ENCODE measurements at places on chromosomes 6 and 20.
A peak's percentile ranks its signal among the peaks of the same experiment; 100 is the strongest.

DNA sequence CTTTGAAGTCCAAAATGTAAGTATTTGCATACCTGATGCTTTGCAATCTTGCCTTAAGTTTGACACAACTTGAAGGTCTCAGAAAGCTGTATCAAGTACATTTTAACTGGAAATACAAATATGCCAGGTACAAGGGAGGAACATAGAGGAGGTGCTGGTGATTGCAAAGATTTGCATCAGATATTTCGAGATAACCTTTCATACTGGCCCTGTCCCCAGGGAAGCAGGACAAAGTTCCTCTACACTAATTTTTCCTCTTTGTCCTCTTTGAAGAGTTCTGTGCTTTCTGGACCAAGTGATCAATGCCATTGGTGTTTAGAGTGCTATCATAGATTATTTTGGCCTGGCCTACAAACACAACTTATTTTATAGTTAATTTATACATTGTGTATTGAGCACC is 686.1 kb downstream of the HACE1 start:
- no peak for DNase-seq

GRCh38 chr6:163648868-163649267 is 234.3 kb downstream of the QKI start:
- no peak for DNase-seq

- peak; percentile 68 for DNase-seq
These were observed 244.3 kb downstream of the ARID1B start for GRCh38 chr6:157021344-157021992.

DNA sequence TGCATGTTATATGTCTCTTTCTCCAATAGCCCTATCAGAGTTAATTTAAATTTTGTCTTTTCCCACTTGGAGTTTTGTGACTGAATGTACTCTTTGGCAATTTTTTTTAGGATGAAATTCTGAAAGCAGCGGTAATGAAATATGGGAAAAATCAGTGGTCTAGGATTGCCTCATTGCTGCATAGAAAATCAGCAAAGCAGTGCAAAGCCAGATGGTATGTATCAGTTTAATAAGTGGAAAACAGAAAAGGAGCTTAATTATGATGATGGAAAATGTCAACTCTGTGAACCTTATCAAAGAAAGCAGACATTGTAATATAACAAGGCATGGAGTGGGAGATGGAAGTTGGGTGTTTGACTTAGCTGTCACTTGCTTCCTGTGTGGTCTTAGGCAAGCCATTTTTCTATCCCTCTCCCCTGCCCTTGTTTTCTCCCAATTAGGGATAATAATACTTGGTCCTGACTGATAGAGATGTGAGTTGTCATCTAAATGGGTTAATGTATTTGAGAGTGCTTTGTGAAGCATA is 2.7 kb downstream of the CDC5L start:
- no peak for DNase-seq

GRCh38 chr6:74114428-74114827 is 418.4 kb downstream of the CD109 start:
- no peak for DNase-seq

DNA sequence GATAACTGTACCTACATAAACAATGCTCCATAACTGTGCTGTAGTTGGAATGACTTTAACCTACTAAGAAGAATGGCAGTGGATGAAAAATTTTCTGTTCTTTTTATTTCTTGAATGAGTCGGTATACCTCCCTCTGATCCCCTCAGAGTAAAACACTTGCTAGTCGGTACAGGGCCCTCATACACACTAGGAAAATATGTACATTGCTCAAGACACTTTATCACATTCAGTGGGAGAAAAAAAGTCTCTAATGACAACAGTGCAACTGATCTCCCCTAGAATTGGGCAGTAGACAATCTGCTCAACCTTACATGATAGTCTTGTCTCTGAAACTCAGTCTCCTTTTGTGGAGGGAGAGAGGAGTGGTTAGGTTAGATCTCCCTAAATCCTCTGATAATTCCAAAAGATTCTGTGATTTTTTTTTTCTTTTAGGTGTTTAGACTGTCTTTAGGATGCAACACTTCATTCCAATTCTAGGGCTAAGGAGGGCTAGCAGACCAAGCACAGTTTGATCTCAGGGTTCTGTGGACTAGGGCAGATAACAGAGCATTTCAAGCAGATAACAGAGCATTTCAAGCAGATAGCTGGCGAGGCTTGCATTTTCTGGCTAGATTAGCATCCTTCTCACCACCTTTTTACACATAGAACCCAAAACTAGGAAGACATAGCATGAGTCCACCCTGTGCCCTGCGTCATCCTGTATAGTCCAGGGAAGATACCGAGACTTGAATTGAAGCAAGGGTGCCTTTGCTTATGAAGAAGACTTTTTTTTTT is 100.3 kb upstream of the TNFAIP3 start:
- DNase-seq, result no peak

DNA sequence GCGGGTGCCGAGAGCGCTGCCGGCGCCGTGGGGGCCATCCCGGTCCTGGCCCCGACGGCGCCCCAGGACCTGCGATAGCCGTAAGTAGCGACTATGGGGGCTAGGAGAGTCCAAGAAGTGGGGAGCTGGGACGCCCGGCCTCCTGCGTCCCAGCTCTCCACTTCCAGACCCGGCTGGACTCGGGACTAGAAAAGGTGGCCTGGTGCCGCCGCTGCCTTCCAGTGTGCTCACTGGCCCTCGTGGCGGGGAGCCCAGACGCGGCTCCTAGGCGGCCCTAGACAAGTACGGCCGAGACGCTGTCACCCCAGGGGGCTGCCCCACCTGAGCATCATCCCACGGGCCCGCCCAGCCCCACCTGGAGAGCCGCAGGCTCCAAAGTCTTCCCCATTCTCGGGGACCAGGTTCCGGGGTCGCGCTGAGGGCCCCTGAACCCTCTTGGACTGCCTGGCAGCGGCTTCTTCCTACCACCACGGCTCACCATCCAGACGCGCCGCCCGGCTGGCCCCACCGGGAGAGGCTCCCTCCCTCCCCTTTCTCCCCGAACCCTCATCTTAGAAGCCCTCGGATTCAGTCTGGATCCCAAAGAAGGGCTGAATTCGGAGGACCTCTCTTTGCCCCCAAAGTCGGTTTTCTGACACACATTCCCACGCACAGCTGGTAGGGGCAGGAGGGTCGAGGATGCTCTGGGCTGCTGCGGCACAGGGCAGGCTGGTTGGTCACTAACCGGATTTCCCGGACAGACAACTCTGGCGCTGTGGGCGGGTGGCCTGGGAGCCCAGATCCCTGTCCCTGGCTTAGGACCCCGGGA is 870 bp upstream of the MDFI start:
- no peak for DNase-seq

DNA sequence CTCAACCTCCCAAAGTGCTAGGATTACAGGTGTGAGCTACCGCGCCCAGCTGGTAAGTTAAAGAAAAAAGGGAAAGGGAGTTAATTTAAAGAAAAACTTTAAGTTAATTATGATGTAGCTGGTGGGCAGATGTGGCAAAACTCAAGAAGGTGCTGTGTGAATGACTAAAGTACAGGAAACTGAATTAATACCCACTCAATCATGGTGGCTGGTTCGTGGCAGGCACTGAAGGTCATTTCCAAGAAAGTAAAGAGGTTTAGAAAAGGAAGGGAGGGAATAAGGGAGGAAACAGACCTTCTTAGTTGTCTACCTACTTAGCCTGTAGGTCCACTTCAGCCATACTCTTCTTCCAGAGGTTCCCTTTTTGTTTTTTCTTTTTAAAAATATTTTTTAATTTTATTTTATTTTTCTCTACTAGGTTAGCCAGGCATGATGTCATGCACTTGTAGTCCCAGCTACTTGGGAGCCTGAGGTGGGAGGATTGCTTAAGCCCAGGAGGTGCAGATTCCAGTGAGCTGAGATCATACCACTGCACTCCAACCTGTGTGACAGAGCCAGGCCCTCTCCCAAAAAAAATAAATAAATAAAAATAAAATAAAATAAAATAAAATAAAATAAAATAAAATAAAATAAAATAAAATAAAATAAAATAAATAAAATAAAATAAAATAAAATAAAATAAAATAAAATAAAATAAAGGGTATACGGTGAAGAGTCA is 11.9 kb upstream of the TGM3 start:
- no peak for DNase-seq

GRCh38 chr6:129279343-129280292 is 396.7 kb downstream of the LAMA2 start:
- DNase-seq, result no peak

DNA sequence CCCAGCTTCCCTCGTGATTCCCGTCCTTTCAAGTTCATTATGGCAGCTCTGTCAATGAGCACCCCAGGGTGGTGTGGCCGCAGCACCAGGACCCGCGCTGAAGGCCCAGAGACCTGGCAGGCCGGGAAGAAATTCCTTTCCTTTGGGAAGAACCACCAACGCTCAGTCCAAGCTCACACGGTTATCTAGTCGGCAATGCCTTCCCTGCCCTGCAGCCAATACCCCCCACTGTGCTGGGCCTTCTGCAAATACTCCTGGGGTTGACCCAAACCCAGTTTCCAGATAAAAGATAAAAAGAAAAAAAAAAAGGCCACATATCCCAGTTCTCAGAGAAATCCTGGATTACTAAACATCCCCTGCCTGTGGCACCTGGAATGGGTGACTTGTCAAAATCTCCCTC is 28.7 kb downstream of the PXDC1 start:
- no peak for DNase-seq

DNA sequence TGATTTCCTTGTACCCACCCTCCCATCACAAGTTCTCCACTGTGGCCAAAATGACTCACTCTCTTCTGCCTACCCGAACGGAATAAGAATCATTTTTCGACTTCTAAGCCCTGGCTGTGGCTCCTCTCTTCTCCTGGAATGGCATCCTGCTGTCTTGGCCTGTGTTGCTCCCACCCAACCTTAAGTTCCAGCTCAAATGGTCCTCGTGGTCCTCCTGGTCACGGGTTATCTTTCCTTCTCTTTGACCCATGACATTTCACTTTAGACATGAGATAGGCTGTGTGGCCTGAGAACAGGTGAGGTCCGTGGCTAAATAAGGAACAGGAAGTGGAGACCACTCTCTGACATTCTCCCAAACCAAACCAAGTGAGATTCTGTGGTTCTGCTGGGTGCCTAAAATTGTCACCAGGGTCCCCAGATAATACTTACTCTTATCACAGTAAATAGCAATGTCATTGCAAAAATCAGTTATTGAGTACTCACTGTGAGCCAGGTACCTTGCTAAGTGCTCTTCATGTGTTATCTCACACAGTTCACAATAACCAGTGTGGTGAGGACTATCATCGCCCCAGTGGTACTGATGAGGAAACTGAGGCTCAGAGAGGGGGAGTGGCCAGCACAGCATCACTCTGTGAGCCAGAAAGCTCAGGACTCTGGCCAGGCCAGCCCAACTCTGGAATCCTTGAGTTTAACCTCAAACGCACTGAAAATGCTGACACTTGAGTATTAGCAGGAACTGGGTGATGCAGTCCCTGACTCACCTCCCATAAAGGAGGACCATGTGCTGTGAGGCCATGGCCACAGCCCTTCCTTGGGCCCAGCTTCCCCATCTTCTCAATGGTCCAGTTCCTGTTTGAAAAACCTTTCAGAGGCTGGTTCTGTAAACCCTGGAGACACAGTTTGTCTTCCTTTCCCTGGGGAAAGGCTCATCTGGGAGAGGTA is 74.8 kb upstream of the SIRPA start:
- no peak for DNase-seq

DNA sequence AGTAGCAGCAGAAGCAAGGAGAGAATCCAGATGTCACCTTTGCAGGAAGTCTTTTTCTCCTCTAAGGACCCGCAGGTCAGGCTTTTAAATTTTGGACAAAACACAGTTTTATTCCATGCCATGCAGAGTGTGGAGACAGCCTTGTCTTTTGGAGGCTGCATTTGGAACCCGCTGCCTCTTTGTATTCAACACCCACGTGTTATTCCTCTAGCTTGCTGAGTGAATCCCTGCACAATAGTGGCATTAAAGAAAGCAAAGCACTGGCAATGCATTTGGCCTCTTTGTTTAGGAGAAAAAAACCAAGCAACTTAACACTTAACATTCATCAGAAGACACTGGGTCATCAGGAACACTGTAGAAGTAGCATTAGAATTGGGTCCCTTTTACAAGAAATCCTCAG is 43.5 kb downstream of the TFAP2B start:
- no peak for DNase-seq

DNA sequence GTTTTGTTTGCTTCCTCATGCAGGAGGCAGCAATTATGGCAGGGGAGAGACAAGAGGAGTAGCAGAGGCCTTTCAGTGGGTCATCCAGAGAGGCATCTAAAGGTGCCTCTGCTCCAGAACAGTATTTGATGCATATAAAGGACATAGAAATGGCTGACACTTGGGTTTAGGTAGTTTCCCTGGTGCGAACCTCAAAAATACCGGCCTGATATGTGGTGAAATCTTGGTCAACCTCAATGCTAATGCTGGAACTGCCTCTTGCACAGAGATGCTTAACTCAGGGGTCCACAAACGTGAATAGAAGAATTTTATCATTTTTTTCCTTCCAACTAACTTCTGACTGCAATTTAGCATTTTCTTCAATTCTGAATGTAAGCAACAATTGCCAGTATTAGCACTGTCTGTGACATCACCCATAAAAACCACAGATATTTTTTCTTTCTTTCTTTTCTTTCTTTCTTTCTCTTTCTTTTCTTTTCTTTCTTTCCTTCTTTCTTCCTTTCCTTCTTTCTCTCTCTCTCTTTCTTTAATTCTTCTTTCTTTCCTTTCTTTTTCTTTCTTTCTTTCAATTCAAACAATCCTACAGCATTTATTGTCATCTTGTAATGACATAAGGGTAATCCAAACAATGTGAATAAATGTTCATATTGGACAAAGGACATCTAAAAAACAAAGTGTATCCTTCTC is 180.0 kb upstream of the UST start:
- no peak for DNase-seq

DNA sequence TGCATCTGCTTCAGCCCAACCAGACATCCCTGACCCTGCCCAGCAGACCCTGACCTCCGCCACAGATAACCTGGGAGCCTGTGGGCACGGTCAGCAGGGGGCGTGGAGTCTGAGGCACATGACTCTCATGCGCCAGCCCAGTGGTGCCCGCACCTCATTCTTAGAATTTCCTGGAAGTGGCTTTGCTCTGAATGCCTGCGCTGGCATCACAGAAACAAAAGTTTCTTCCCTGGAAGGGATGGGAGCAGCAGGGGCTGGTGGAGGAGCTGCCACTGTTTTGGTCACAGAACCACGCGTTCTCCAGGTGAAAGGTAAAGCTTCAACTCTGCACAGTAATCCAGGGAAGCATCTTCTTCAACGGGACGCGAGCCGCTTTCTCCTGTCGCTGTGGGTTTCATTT is 67.9 kb upstream of the DUSP22 start:
- no peak for DNase-seq

All from Jurkat, Clone E6-1 (cell line).